ENCODE measurements at places on chromosomes 2 and 18.

GRCh38 chr2:217863883-217864282, 138.9 kb downstream of the TNS1 start:
- no peak for DNase-seq

DNA sequence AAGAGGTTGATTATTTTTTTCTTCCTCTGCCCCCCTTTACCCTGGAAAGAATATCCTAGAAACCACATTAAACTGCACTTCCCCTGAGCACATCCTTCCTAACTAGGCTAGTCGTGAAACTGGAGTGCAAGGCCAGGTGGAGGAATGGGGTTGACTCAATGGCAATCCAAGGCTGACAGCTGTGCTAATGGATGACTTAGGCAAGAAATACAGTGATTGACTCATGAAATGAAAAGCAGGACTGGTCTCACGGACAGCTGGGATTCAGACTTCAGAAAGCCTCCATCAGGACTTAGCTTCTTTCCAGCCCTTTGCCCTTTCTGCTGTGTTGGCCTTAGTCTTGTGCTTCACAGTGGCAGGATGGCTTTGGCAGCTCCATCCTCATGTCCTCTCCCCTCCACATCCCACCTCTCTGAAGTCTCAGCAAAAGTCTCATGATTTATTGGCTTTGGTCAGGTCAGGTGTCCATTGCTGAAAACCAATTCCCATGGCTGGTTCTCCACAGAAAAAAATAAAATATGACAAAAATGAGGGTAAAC, 33.8 kb downstream of the INSIG2 start:
- no peak for DNase-seq

DNA sequence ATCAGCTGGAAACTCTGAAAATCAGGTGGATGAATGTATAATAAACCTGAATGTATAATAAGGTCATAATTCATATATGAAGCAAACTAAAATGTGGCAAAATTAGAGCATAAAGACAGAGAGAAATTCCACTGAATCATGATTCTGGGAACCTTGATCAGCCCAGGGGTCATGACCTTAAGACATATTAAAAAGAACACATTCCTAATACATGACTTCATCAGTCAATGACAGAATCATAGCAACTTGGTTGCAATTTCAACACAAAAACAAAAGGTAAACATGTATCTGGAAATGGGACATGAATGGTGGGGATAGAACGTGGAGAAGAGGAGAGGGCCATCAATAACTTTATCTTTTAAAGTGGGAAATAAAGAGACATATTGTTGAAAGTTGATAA, 17.6 kb downstream of the AFF3 start:
- DNase-seq: no peak

DNA sequence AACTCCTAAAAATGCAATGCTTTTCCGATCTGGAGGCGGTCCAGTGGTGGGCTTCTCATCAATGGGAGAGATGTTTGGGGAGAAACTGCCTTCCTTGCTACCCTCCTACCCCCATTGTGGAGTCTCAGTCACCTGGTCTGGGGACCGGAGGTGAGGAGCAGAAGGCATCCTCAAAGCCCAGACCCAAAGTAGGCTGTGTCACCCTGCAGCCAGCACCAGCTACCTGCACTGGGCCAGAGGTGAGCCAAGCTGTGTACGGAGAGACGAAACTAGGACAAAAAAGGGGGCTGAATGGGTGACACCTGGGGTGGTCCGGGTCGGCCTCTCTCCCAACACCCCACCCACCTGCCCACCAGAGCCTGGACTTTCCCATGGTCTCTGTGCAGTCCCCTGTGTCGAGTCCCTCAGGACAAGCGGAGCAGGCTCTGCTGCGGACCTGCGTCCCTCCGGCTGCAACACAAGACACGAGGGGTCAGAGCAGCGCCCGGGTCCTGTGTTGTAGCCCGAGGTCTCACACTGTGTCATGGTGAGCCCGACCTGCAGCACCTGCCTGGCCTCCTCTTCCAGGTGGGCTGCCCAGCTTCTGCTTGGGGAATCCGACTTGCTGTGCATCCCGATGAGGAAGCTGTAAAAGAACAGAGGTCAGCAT, 68.0 kb upstream of the RMP24 start:
- no peak for DNase-seq

DNA sequence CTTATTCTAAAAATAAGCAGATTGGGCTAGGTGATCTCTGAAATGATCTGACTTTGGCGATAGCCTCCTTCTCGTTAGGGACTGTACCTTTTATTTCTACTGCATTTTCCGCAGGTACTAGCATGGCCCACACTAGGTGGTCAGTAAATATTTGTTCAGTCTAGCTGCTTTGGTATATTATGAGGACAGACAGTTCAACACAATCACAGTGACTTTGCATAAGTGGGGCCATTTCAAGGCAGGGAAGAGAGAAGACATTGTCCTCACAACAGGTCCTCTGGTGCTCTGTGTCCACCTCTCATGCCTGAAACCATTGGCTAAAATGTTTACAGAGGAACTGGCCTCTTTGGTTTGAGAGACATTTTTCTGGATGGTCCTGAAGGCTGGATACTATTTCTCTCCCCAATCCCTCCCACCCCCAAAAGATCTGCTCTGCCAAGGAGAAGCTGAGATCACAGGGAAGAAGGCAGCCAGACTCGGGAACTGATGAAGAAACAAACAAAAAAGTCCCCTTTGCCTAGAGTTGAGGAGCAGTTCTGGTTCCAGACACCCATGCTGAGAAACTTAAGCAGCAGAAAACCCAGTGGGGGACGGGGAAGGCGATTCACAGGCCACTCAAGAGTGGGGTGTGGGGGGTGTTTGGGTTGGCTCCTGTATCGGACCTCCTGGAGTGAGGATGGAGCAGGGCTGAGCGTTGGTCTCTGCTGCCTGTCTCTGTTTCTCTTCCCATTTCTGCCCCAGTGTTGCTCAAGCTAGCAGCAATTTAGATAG, 2.9 kb upstream of the TNP1 start:
- no peak for DNase-seq

- no peak for DNase-seq
Observed at GRCh38 chr2:1664698-1665097, 79.6 kb downstream of the PXDN start.

- no peak for DNase-seq
Observed at GRCh38 chr2:173427887-173428668, 73.4 kb downstream of the CDCA7 start.

DNA sequence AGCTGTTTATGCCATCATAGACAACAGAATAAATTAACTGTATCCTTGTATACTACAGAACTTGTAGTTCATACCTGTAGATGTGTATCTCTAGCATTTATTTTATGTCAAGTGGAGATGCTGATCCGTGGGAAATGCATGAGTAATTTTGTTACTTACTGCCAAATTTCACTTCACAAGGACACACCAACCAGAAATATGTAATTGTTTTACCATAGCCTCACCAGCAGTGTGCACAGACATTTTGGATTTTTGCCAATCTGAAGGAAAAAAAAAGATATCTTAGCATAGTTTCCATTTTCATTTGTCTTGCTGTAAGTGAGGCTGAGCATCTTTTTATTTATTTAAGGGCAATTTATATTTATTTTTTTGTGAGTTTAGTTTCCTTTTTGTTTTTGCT, 265.1 kb upstream of the OSR1 start:
- no peak for DNase-seq

DNA sequence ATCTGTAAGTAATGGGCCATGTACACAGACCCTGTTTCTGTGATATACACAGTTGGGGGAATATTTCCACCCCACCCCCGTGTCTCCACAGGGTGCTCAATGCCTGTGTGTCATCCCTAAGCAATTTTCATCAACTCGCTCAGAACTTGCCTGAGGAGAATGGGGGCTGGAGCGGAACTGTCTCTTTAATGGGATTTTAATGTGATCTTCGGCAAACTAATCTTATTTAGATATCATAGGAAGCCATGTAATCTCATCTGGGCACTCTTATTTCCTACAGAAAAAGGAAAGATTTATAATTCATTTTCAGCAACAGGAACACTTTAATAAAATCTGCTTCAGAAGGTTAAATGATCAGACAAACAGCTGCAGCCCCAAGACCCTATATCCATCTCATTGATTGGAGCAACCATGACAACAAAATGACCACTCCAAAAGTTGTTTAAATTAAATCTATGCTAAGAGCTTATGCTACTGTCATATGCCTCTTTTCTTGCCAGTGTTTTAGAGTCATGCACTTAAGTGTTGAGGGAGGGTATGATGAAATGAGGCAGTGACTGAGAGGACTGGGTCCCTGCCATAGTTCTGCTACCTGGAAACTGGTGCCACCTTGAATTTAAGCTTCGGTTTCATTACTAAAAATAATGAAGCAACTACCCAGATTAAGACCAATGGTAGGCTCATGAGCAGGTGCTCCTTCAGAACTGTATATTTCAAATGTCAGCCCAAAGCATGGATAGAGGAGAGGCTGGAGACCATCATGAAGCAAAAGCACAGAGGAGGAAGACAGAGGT, 183.1 kb upstream of the DDX18 start:
- no peak for DNase-seq

DNA sequence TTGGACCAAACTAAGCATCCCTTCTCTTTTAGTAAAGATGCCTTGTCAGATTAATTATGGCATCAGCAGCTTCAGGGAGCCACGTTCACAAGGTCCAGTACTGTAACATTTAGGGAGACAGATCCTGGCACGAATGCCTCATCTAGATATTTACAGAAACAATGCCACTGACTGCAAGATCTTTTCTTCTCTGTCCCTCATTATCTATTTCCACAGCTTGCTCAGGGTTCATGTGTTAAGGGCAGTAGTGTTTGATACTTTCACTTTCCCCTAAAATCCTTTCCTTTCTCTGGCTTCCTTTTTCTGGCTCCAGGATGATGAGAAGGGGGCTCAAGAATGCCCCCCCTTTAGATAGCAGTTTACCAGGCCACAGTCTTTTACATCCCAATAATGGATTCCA, 393.9 kb downstream of the BCL11A start:
- DNase-seq: no peak

DNA sequence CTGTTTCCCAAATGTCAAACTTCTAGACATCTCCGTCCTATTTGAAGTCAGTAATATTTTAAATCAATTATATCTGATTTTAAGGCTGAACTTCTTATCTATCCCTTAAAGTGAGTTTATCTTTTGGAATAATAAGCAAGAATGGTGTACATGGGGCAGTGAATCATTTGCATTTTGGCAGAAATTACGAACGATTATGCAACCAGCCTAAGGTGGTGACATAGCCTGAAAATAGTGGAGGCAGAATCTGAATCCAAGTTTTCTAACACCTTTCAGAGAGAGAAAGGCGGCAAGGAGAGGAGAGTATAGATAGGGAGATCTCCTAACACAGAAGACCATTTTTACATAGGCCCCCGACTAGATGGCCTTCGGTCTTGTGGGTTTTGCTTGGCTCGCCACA, 10.7 kb downstream of the ZBTB14 start:
- DNase-seq: no peak

- no peak for DNase-seq
Observed at GRCh38 chr2:130378206-130378897, 22.5 kb downstream of the PTPN18 start.

GRCh38 chr2:46803547-46803878, 112.1 kb downstream of the MCFD2 start:
- DNase-seq: no peak
